ENCODE measurements at places on chromosomes 7 and 10.

DNA sequence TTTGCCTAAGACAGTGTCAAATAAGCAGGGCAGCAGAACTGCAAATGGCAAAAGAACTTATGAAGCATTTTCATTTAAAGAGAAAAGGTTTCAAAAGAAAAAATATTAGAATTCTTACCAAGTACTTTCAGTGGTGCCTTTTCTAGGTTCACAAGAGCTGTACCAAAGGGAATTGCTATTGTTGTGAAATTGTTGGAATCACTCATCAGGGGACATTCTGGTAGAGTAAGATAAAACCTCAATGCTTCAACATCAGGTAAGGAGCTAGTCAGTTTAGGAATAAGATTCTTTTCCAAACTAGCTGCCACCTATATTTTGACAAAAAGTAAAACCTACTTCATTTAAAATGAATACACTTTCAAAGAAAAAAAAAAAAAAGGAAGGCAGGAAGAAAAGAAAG lies 85.0 kb downstream of the HERC4 start:
- DNase-seq = no peak

DNA sequence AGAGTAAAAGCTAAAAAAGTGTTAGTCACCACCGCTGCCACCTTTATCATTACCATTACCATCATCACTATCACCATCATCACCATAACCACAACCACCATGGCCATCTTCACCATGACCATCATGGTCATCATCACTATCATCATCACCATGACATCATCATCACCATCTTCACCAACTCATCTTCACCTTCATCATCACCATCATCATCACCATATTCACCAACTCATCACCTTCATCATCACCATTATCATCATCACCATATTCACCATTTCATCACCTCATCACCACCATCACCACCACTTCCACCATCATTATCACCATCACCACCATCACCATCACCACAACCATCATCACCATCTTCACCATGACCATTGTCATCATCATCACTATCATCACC lies 46.5 kb upstream of the PDGFA start:
- DNase-seq = no peak

- DNase-seq = no peak
Observed at GRCh38 chr7:33921216-33921938, 16.0 kb downstream of the BMPER start.

GRCh38 chr10:56181607-56182006 lies 179.5 kb downstream of the ZWINT start:
- DNase-seq = no peak

DNA sequence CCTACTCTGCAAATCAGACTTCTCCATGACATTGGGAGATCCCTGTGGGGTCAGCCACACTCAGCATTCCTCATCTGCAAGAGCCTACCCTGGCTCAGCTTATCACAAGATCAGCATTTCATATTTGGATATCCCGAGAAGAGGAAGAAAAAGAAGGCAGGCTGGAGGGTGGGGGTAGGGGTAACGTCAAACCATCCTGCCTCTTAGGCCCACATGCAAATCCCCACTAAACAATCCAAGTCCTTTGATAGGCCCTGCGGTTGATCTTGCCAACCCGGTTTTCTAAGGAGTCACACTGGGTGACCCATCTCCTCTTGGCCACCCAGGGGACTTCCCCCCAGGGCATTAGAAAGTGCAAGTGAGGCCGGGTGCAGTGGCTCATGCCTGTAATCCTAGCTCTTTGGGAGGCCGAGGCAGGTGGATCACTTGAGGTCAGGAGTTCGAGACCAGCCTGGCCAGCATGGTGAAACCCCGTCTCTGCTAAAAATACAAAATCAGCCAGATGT lies 128.0 kb upstream of the CALN1 start:
- no peak for DNase-seq

Measured in fibroblast of skin of back (primary cell).